ENCODE measurements at places on chromosomes 16 and 17.

DNA sequence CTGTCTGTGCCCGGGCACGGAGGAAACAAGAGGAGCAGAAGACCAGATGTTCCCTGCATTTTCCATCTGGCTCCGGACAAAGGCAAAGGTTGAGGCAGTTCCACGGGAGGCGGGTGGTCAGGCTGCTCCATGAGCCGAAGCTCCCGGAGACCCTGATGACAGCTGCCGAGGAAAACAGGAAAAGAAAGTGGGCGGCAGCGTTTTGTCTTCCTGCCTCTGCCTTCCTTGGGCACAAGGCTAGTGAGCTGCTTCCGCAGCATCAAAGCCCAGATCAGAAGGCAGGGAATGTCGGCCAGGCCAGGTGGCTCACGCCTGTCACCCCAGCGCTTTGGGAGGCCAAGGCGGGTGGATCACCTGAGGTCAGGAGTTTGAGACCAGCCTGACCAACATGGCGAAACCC is 16.2 kb downstream of the SLC43A2 start:
- DNase-seq: no peak

DNA sequence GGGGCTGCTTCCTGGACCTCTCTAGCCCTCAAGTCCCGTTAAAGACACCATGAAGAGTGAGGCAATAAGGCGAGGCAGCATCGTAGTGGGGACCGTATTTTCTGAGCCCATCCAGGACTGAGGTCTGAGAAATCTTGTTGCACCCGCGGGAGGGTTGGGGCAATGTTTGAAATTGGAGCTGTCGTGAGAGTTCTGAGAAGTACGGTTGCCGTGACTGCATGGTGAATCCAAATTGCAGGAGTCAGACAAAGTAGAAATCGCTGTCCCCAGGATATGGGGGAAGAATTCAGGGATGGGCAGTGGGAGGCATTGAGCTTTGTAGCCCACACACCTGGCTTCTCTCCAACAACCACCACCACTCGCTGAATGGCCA is 42.0 kb upstream of the RPL38 start:
- DNase-seq: no peak

GRCh38 chr16:71441348-71442050 is 355 bp downstream of the TLE7 start:
- no peak for DNase-seq

- no peak for DNase-seq
Measured at GRCh38 chr16:69934044-69934443, 17.1 kb upstream of the CLEC18A start.

DNA sequence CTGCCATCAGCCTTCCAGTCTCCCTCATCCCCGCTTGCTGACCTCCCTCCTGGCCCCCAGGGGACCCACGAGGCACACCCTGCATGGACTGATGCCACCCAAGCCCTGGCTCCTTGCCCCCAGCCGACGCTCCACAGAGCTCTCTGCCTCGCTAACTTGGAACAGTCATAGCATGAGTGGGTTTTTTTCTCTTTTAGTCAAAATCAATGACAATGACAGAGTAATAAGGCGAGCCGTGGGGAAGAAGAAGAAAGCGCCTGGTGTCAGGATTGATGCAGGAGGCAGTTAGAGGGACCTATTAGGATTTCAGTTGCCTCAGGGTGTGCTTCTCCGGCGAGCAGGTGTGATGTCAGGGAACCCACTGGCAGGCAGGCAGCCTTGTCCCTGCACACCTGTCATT is 176.3 kb upstream of the TNRC6C start:
- DNase-seq: no peak

- no peak for DNase-seq
Measured at GRCh38 chr17:27985736-27986399, 56.6 kb upstream of the NLK start.

DNA sequence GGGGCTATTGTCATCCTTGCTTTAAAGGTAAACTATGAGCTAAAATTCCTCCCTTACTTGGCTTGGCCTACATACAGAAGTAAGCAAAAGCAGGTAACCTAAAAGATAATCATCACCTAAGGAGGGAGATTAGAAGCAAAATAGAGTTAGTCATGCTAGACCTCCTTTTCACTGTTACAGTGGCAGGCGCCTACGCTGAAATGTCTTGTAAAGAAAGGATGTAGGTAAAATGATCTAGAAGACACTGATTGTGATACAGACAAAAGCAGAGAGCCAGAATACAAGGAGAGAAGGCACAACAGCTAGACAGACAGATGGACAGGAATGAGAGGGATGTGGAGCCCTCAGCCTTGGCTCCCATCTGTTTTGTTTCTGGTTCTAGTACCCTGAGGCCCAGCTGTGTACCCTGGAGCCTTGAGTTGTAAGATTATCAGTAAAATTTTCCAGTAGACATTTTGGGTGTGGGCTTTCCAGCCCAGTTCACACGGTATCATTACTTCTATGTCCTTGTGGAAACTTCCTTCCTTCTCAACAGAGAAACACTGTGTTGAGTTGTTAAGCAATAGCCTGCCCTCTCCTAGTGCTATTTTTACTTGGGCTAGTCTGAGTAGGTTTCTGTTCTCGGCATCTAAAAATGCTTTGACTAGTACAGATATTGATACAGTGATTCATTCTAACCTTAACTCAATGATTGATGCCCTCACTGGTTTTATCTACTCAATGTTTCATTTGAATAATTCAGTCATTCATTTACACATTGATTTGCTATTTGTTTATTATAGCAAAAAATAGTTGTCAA is 7.7 kb upstream of the C16orf78 start:
- no peak for DNase-seq

GRCh38 chr16:22356930-22357634 is 17.3 kb downstream of the CDR2 start:
- DNase-seq: no peak

DNA sequence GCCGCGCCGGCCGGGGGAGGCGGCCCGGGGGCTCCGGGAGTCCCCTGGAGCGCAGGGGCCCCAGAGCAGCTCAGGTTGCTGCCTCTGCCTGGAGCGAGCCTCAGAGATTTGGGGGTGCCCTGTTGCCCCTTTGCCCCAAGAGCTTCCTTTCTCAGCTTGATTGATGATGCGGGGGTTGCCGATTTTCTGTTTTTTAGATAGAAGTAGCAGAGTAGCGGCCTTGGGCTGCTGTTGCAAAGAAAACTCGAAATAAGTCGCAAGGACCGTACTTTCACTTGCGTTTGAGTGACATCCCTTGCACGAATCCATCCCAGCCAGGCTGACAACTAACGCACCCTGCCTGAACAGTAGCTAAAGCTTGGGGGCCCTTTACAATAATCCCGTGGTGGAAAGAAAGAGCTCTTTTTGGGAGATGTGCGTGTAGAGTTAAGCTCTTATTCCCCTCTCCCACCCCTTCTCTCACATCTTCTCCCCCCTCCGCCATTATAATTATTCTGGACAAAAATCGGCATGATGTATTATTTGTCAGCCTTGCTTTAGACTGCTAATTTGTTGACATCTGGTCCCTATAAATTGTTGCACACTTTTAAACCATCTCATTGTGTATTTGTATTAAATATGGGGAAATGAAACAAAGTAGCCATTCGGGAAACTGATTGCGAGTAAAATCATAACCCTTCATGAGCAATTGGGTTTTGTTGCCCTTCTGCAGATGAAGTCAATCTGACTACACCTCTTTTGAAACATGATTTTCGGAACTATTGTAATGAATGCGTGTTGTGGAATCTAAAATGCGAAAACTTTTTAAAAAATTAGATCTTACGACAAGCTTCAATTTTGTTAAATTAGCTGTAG is 873 bp downstream of the USP10 start:
- no peak for DNase-seq

Data from urothelium cell line (cell line).